ENCODE measurements at places on chromosomes 12 and 14.

- no peak for DNase-seq
Observed at GRCh38 chr12:132286912-132287311, 42.5 kb downstream of the GALNT9 start.

DNA sequence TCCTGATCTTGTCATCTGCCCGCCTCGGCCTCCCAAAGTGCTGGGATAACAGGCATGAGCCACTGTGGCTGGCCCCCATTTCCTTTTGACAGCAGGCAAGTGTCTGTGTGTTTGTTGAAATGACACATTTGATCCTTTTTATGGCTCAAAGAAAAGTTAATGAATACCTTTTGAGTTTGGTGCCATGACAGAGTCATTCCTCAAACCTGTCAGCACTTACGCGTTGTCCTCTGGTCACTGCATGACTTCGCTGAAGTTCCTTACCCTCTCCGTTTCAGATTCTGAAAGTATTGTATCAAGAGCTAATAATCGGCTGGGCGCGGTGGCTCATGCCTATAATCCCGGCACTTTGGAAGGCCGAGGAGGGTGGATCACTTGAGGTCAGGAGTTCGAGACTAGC is 32.4 kb downstream of the NEMF start:
- no peak for DNase-seq

DNA sequence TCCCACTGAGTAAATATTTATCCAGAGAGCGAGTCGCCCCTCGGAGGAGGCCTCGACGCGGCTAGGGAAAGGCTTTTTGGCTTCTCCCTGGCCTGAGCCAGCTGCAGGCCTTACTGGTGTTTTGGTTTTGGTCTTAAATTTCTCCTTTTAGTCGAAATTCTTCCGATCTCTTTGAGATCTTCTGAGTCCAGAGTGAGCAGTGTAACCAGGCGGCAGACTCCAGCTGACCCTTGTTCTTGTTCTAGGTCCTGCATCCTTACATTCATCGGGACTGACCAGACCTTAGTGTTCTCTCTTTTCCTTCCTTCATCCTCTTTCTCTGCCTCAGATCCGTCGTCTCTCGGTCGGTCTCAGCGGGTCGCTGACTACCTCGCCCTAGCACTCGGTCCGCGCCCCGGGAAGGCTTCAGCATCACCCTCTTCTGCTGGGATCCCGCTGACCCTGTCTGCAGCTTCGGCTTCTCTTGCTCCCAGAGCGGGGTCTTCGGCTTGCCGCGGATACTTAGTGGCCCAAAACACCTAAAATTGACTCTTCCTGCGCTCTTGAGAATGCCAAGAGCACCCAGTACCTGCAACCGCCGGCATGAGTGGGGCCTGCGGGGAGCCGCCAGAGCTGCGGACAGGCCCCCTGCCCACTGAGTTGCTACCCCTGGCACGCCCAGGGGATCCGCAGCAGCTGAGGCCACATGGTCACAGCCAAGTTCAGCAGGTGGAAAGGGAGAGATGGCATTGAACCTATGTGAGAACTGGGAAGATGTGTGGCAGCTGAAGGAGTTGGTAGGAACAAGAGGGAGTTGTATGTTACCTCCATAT is 2.4 kb upstream of the PAX9 start:
- DNase-seq: no peak

- DNase-seq: no peak
Observed at GRCh38 chr14:56322531-56322930, 204.3 kb downstream of the PELI2 start.
